PC-3 (cell line): ENCODE measurements at places on chromosomes 2 and 18. TPM values are rescaled to one million over a fixed set of nuclear protein-coding genes. Genes with fewer than 3 reads are reported as not detected.

DNA sequence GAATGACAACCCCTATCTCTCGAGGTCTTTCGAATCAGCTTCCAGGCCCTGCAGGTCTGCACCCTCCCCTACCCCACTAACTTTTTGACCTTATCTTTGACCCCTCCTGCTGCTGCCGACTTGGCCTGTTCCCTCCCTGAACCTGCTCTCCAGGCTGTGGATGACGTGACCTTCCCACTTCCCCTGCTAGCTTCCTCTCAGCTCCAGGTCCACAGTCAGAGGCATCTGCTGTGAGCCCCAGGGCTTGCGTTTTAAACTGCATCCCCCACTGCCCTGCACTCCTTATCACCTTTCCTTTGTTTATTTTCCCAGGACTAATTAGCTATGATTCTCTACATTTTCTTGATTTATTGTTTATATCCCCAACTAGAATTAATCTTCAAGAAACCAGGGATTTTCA lies 71.2 kb upstream of the ALKAL2 start:
- peaks cover 96% of the 10 kb centered on the region for H3K27me3 ChIP-seq
- H3K36me3 ChIP-seq = no peaks in the 10 kb centered on the region
- H3K4me3 ChIP-seq = no peak overlapping the region
- H3K27ac ChIP-seq = no peak overlapping the region
- no peak for DNase-seq
- H3K4me1 ChIP-seq = no peaks in the 10 kb centered on the region

- no peaks in the 10 kb centered on the region for H3K36me3 ChIP-seq
- no peaks in the 10 kb centered on the region for H3K4me1 ChIP-seq
- H3K27ac ChIP-seq = no peak overlapping the region
- DNase-seq = peak; percentile 30
- no peaks in the 10 kb centered on the region for H3K27me3 ChIP-seq
- H3K4me3 ChIP-seq = no peak overlapping the region
Observed at GRCh38 chr18:37419315-37419714, 146.3 kb downstream of the CELF4 start.

GRCh38 chr2:1772471-1773267 lies 28.4 kb upstream of the PXDN start:
- H3K4me1 ChIP-seq = peaks cover 5% of the 10 kb centered on the region; the same call in 1 of the 2 replicates
- no peak overlapping the region for H3K4me3 ChIP-seq
- no peaks in the 10 kb centered on the region for H3K36me3 ChIP-seq
- no peaks in the 10 kb centered on the region for H3K27me3 ChIP-seq
- DNase-seq = no peak

TYMS gene
- total RNA-seq = 63.2 and 69.7 TPM in 2 replicates

DNA sequence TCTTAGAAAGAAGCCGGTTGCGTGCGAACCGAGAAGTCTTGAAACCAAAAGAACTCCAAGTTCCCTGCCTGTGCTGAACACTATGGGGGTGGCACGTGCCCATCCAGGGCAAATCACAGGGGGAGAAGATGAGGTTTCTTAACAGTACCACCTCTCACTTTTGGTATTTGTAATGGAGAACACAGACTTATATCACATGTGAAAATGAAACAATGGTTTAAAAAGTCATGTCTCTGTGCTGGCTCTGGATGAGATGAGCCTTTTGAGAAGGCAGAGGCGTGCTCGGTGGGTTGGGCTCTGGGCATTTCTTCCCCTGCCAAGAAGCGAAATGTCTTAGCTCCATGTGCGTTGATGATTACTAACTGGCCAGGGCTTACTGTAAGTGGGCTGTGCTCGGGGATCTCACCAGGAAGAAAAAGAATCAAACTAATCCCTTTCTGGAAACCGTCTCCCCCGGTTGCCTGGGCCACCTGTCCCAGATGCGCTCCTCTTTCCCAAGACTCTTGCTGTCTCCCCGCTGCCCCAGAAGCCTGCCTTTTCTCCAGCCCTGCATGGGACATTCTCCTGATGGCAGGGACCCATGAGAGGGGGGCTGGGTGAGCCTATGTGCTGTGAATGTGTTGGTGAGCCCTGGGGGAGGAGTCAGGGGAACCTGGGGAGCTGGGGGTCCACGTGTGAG lies 252.9 kb downstream of the PRKCE start:
- no peak for DNase-seq
- H3K27ac ChIP-seq = no peak overlapping the region
- H3K4me3 ChIP-seq = no peak overlapping the region

GRCh38 chr2:196566961-196567666 lies 72.4 kb upstream of the CCDC150 start:
- no peaks in the 10 kb centered on the region for H3K36me3 ChIP-seq
- H3K4me3 ChIP-seq = no peak overlapping the region
- no peak for DNase-seq
- no peaks in the 10 kb centered on the region for H3K27me3 ChIP-seq
- no peak overlapping the region for H3K27ac ChIP-seq

MBP gene
- total RNA-seq = 34.2 and 47.4 TPM in 2 replicates

HOXD9 gene
- not detected in 2 replicates for total RNA-seq

GRCh38 chr2:2837746-2838547 lies 506.9 kb upstream of the MYT1L start:
- no peak for DNase-seq
- peaks cover 5% of the 10 kb centered on the region; the same call in 1 of the 2 replicates for H3K27me3 ChIP-seq
- no peaks in the 10 kb centered on the region for H3K36me3 ChIP-seq

DNA sequence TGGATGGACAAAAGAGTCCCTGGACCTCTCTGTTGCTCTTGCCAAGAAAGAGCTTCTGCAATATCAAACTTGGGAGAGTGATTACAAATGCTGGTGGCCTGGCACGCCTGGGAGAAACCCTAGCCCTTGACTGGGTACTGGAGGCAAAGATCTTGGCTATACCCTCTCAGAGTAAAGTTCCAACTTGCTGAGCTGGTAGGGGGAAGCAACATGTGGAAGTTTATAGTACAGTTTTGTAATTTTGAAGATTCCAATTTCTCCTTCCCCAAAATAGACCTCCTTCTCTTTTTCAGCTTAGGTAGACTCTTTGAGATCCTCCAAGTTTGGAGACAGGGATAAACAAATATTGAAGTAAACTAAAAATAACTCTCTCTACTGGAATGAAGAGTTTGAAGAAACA lies 645.3 kb downstream of the NR4A2 start:
- no peak for DNase-seq
- H3K27me3 ChIP-seq = peaks cover 14% of the 10 kb centered on the region; the same call in 1 of the 2 replicates
- H3K4me1 ChIP-seq = no peaks in the 10 kb centered on the region
- no peaks in the 10 kb centered on the region for H3K36me3 ChIP-seq
- no peak overlapping the region for H3K27ac ChIP-seq

GREB1L gene
- total RNA-seq = 6.3 and 10.3 TPM in 2 replicates

DNA sequence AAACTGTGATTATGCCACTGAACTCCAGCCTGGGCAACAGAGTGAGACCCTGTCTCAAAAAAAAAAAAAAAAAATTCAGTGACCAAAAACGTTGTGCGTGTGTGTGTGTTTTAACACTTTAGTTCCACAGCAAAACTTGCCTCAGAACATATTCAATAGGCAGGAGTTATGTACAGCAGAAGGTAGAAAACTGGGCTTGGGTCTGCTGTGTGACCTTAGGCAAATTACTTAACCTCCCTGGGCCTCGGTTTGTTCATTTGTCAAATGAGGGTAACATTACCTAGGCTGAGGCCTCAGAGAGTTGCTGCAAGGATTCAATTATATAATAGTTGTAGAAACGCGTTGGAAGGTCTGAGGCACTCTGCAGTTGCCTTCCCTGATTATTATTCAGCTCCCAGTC lies 10.3 kb upstream of the SCG2 start:
- H3K27ac ChIP-seq = peak overlapping the region; percentile 60
- DNase-seq = no peak
- H3K4me3 ChIP-seq = peak overlapping the region; percentile 63
- no peaks in the 10 kb centered on the region for H3K36me3 ChIP-seq
- H3K4me1 ChIP-seq = peaks cover 10% of the 10 kb centered on the region

GRCh38 chr2:64283641-64284361 lies 139.6 kb upstream of the PELI1 start:
- H3K27me3 ChIP-seq = 0 out of 2 replicates have a peak, but pooled peaks cover 14% of the 10 kb centered on the region
- no peak overlapping the region for H3K27ac ChIP-seq
- DNase-seq = no peak
- H3K4me3 ChIP-seq = no peak overlapping the region
- H3K4me1 ChIP-seq = no peaks in the 10 kb centered on the region

CTNNA2 gene
- not detected in 2 replicates for total RNA-seq

GRCh38 chr2:159262904-159263303 lies 23.6 kb downstream of the WDSUB1 start:
- no peak overlapping the region for H3K27ac ChIP-seq
- H3K4me3 ChIP-seq = no peak overlapping the region

- H3K36me3 ChIP-seq = no peaks in the 10 kb centered on the region
- DNase-seq = no peak
- H3K4me1 ChIP-seq = no peaks in the 10 kb centered on the region
- no peak overlapping the region for H3K27ac ChIP-seq
- H3K4me3 ChIP-seq = no peak overlapping the region
- no peaks in the 10 kb centered on the region for H3K27me3 ChIP-seq
Observed at GRCh38 chr2:69244882-69245281, 142.1 kb downstream of the GFPT1 start.

GRCh38 chr2:105641389-105641811 lies 103.3 kb upstream of the NCK2 start:
- peaks cover 35% of the 10 kb centered on the region for H3K4me1 ChIP-seq
- no peak for DNase-seq
- H3K4me3 ChIP-seq = no peak overlapping the region

DNA sequence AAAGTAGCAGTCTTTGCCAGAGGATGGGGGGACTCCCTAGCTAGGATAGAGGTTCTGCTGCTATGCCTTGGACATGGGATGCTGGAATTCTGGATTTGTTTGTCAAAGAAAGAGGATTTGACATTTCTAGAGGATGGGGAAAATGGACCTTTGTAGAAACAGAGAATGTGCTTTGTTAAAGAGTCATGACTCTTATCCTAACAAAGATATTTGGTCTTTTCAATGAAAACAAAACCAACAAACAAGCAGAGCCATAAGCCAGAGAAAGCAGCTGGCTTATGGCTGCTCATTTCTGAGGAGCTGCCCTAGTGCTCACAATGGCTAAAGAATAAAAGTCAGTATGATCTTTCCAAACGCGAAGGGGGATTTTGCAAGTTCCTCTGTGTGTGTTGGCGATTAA lies 40.8 kb upstream of the MAPRE2 start:
- no peak overlapping the region for H3K4me3 ChIP-seq
- no peaks in the 10 kb centered on the region for H3K4me1 ChIP-seq
- no peak overlapping the region for H3K27ac ChIP-seq
- no peaks in the 10 kb centered on the region for H3K36me3 ChIP-seq
- no peak for DNase-seq

DNA sequence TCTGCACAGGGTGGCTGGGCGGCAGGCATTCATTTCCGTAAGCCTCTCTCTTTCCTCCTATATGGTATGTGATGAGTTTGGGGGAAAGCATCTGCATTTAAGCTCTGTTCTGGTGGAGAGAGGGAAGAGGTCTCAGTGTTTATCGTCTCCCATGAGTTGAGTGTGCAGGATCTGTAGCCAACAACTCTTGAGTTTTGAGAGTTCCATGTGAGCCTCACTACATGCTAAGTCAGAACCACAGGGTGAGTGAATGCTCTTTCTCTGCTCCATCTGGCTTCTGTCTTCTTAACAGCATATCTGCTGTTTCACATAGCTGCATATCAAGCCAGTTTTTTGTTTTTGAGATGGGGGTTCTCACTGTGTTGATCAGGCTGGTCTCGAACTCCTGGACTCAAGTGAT lies 22.7 kb downstream of the RAB31 start:
- H3K27me3 ChIP-seq = no peaks in the 10 kb centered on the region
- peaks cover 19% of the 10 kb centered on the region for H3K4me1 ChIP-seq
- H3K27ac ChIP-seq = 0 out of 2 replicates have a peak overlapping the region, but pooled peaks have one; percentile 19
- no peaks in the 10 kb centered on the region for H3K36me3 ChIP-seq

GRCh38 chr2:136818839-136819238 lies 53.5 kb downstream of the THSD7B start:
- no peak overlapping the region for H3K27ac ChIP-seq
- no peaks in the 10 kb centered on the region for H3K4me1 ChIP-seq
- H3K4me3 ChIP-seq = no peak overlapping the region
- no peaks in the 10 kb centered on the region for H3K36me3 ChIP-seq
- H3K27me3 ChIP-seq = peaks cover 31% of the 10 kb centered on the region; the same call in 1 of the 2 replicates

PDE11A gene
- total RNA-seq = 0.15 and 0.23 TPM in 2 replicates

DNA sequence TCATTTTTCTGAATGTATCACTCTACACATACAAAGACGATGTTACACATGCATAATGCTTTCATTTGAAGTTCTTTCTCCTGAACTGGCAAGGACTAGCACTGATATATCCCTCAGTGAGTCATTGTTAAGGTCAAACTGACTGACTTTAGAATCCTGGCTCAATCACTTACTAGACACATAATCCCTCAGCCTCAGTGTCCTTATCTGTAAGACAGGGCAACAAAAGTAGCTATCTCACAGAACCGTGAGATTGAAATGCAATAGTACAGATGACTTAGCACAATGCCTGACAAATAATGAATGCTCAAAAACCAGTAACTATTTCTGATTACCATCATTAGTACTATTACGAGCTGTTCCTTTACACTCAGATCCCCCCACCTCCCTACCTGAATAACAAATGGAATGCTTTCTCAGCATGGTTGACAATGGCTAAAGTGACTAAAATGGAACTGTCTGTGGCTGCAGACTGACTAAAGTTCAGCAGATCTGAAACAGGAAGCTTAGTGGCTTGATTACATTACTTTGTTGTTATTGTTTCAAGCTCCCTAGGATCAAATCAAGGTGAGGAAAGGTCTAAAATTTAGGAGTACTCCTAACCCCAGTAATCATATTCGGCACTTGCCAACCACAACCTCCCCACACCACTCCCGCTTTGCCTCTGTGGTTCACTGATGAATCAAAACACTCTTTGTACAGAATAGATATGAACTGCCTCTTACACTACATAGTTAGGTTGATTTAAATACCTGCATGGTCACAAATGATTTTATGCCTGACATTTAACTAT lies 35.8 kb upstream of the CACNB4 start:
- H3K4me1 ChIP-seq = no peaks in the 10 kb centered on the region
- no peak overlapping the region for H3K4me3 ChIP-seq
- no peaks in the 10 kb centered on the region for H3K27me3 ChIP-seq
- no peak for DNase-seq
- no peaks in the 10 kb centered on the region for H3K36me3 ChIP-seq
- no peak overlapping the region for H3K27ac ChIP-seq

- peaks cover 60% of the 10 kb centered on the region for H3K27me3 ChIP-seq
- DNase-seq = no peak
- H3K36me3 ChIP-seq = no peaks in the 10 kb centered on the region
- H3K4me3 ChIP-seq = no peak overlapping the region
- no peak overlapping the region for H3K27ac ChIP-seq
- no peaks in the 10 kb centered on the region for H3K4me1 ChIP-seq
Observed at GRCh38 chr2:769771-770170, 92.6 kb upstream of the TMEM18 start.

TUBA3D gene
- total RNA-seq = not detected in 2 replicates

GRCh38 chr2:238942080-238942725 lies 94.3 kb downstream of the TWIST2 start:
- no peak overlapping the region for H3K27ac ChIP-seq
- no peaks in the 10 kb centered on the region for H3K27me3 ChIP-seq
- no peak for DNase-seq
